NCI-H1417 (cell line): ENCODE measurements at places on chromosomes 5 and 9.

DNA sequence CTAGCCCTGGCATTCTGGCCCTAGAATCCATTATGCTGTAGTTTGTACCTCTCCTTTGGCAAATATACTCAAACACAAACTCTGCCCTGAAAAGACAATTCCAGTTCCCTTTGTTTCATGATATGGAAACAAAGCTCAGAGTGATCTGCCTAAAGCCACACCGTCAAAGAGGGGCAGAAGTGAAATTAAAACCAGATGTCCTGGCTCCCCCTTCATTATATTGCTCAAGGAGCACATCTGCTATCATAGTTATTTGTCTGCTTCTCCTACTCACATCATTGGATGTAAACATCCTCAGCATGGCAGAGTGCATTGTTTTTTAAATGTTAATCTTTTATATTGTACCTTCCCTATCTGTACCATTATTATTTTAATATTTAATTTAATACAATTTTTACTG, 266.7 kb upstream of the SMARCA2 start:
- no peak for DNase-seq

- DNase-seq: no peak
These were observed 6.2 kb downstream of the ZNF883 start for GRCh38 chr9:113005777-113006176.

GRCh38 chr5:73853091-73853490, 227.1 kb downstream of the ARHGEF28 start:
- peak; percentile 44 for DNase-seq

GRCh38 chr5:29162297-29162696, 2031.2 kb upstream of the CDH6 start:
- peak; percentile 60 for DNase-seq

- no peak for DNase-seq
These were observed 50.1 kb downstream of the AMBP start for GRCh38 chr9:114027863-114028465.

- DNase-seq: no peak
These were observed 30.2 kb upstream of the TBCA start for GRCh38 chr5:77806213-77806843.

DNA sequence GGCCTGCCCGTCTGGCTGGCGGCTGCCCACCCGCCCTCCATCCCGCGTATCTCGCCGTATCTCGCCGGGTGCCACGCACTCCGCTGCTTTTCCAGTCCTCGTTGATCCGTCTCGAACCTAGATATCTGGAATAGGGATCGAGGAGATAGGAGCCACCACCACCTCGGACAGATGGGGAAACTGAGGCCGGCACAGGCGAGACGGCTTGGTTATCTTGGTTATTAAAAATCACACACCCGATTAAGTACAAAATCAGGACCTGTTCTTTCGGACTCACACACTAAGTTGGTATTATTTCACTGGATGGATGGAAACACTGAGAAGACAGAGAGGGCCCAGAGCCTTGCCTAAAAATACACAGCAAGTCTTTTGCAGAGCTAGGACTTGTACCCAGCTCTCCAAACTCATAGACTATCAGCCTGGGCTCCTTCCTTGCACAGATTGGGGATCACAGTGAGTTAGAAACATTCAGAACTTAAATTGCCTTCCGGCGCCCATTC, 678 bp downstream of the SLC26A2 start:
- DNase-seq: peak; percentile 10

DNA sequence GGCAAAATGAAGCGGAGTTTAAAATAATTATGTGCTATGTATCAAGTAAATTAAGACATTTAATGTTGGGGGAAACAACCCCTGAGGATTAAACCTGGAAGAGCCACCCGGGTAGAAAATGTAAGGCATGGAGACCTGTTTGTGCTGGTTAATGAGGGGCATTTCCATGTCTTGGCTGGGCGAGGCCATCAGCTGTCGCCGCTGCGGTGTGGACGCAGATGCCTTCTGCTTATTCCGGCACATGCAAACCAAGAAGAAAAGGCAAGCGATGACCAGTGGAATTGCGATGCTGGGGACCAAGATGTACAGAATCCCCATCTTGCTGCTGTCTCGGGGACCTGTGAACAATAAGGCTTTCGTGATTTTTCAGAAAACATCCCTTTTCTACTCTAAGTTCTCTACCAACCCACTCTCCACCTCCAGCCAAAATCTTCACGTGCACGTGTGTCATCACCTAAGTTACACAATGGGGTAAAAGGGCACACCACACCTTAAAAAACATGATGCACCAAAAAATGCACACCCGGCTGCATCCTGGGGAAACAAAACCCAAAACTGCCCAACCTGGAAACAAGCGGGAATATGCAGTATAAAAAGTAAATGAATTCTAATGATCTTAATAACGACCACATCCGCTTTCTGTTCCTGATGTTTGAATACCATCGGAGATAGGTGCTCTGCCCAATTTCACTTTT, 223.5 kb downstream of the ROR2 start:
- no peak for DNase-seq

DNA sequence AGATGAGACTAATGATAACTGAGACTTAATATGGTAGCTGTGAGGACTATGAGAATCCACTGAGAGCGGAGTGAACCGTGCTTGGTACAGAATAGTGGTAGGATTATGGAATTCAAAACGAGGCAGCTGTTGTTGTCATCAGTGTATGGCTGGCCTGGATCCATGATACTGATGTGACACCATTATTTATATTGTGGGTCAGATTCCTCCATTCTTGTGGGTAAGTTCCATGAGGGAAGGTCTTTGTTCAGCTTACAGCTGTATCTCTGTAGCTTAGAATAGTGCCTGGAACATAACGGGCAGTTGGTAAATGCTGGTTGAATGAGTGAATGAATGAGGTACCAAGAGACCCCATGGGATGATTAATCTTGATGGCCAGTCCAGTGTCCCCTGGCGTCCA, 61.8 kb downstream of the ACER2 start:
- no peak for DNase-seq

- DNase-seq: no peak
These were observed 1.4 kb downstream of the GALNT12 start for GRCh38 chr9:98808875-98809274.

DNA sequence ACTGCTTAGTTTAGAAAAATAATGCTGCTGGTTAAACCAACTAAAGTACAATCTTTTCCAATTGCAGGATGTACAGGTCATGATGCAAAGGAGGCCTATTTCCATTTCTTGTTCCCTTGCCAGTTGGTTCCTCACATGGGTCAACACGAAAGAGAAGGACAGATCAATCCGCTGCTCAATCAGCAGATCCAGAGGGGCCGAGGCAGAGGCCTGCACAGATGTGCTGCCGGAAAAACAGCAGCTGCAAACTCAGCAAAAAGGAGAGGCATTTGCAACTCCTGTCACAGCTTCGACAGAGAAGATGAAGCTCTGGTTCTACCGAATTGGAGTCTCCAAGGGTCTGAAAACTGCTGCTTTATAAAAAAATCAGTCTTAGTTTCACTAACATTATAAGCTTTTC, 69.8 kb downstream of the NIPSNAP3B start:
- DNase-seq: no peak

DNA sequence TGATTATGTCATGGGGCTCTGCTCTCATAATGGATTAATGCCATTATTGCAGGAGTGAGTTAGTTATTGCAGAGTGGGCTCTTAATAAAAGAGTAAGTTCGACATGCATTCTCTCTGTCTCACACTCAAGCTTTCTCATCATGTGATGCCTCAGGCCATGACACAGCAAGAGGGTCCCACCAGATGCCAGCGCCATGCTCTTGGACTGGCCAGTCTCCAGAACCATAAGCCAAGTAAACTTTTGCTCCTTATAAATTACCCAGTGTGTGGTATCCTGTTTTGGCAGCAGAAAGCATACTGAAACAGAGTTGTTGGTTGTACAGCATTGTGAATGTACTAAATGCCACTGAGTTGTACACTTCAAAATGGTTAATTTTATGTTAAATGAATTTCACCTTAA, 138.1 kb downstream of the MYO10 start:
- DNase-seq: no peak

- no peak for DNase-seq
These were observed 2217.4 kb upstream of the WWC1 start for GRCh38 chr5:166073901-166074581.

DNA sequence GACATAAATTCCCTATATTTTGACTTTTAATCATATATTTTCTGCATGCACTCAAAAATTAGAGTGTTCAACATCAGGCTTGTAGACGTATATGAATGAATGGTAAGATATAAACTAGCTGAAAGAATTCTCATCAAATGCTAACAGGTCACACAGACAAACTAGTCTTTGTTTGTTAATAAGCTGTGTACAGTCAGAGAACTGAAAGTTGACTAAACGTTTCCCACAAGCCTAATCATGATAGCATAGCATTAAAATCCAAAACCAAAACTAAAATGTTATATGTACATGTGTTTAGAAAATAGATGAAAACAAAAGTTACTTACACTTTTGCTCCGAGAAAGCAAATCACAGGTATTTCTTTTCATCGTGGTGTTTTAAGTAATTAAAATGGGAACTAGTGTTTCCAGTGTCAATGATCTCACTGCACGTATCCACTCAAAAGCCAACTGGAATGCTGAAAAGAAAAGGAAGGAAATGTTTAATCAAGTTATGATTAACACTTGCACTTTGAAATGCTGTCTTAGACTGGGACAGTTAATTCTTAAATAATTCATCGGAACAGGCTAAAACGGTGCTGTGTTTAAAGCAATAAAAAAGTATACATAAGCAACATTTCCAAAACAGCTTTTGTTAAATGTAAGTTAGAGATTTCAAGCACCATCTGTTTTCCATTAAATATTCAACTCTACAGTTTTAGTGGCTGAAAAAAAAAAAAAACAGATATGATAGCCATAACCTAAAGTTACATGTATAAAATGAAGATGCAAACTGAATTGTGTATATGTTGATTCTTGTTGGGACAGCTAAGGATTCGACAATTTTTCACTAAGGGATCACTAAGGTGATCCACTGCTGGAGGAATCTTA, 291.9 kb upstream of the PDE4D start:
- no peak for DNase-seq

- DNase-seq: no peak
These were observed 51.0 kb downstream of the JADE2 start for GRCh38 chr5:134576386-134577021.

- DNase-seq: no peak
These were observed 1.6 kb upstream of the CFAP90 start for GRCh38 chr5:7852542-7852941.

DNA sequence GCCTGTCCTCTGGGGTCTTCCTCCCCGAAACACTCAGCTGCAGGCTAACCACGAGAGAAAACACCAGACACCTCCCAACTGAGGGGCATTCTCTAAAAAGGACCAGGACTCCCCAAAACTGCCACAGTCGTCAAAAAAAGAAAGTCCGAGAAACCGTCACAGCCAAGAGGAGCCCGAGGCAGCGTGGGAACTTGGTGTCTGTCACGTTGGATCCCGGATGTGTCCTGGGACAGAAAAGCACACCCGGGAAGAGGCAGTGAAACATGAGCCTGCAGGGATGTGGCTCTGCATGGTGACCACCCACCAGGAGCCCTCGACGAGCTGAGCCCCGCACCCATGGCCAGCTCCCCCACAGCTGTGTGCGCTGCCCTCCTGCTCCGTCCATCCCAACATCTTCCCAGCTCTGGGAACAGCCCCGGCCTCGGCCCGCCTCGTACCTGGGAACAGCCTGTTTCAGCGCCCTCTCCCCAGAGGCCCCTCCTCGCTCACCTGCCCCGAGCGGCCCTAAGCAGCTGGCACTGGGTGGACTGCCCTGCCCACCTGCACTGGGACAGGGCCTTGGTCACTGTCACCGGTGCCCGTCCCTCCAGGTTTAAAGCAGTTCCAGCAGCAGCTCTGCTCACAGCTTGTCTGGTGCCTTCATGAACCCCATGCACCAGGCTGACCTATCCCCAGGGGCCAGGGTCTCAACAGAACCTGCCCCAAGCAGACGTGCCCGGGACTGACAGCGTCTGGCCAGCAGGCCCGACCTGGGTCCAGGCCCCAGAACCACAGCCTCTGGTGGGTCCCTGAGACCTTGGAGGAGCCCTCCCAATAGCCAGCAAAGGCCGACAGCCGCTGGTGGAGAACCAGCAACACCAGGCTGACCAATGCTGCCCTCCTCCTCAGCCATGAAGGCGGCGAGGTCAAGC, 10.9 kb downstream of the SLC12A7 start:
- no peak for DNase-seq

GRCh38 chr9:93645149-93645889, 68.9 kb downstream of the PHF2 start:
- DNase-seq: no peak

- no peak for DNase-seq
These were observed 466.6 kb upstream of the DAB2 start for GRCh38 chr5:39891376-39891775.

- no peak for DNase-seq
These were observed 202.6 kb downstream of the TLE4 start for GRCh38 chr9:79774356-79774755.

- DNase-seq: no peak
These were observed 246.7 kb downstream of the GAS1 start for GRCh38 chr9:86700629-86701028.

- no peak for DNase-seq
These were observed 1154.8 kb upstream of the CDH18 start for GRCh38 chr5:21142791-21143190.

DNA sequence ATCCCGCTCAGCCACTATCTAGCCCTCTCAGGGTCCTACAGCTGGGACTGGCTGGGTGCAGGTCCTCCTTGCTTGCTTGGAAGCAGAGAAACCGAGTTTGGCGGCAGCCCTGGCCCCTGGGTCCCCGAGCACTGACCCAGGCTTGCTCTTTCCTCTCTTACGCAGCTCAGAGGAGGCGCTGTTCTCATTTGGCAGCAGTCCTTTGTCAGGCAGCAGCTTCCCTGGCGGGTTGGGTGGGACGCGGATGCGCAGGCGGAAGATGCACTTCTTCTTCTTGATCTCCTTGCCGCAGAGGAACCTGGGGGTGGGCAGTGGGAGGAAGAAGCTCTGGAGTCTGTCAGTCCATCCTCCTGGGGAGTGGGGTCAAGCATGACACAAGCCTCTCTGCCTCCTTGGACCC, 14.5 kb downstream of the PHF19 start:
- DNase-seq: no peak

DNA sequence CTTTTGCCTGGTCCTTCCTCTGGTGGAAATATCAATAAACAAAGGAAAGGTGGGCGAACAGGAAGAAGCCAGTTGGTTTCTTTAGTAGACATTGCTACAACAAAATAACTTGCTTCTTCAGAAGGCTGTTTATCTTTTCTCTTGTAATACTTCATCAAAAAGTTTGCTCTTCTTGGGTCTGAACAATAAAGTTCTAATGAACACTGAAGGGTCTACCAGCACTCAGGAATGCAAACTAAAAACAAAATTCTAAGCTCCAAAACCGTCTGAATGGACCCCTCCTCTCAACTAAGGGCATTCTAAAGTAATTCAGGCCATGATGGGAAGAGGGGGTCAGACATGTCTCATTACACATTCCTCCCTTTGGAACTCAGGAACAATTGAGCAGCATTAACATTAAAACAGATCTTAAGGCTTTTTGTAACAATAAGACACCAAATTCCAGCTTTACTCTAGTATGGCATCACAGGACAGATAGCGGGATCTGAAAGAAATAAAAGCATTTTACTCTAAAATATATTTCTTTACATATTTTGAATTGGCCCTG, 2.3 kb downstream of the TBCA start:
- no peak for DNase-seq

- no peak for DNase-seq
These were observed 237.0 kb downstream of the IRX2 start for GRCh38 chr5:2514484-2514883.

- DNase-seq: no peak
These were observed 2212.2 kb upstream of the ACO1 start for GRCh38 chr9:30172206-30172605.
